ENCODE measurements at places on chromosomes 11 and 22.

- DNase-seq: no peak
Measured at GRCh38 chr22:29484642-29485041, 4.6 kb downstream of the NEFH start.

DNA sequence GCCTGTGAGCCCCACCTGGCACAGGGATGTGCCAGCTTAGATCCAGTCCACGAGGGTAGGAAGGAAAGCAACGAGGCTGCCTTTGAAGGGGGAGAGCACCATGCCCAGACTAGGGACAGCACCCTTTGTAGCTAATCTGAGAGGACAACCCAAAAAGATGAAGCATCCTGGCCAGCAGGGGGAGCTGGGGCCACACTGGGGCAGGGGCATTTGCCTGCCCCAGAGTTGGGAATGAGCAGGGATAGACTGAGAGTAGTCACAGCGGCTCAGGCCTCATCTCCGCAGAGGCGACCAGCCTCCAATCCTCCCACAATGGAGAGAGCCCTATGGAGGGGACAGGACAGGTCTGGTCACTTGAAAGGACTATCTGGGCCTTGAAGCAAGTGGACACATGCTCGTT, 16.4 kb downstream of the LMO1 start:
- no peak for DNase-seq

DNA sequence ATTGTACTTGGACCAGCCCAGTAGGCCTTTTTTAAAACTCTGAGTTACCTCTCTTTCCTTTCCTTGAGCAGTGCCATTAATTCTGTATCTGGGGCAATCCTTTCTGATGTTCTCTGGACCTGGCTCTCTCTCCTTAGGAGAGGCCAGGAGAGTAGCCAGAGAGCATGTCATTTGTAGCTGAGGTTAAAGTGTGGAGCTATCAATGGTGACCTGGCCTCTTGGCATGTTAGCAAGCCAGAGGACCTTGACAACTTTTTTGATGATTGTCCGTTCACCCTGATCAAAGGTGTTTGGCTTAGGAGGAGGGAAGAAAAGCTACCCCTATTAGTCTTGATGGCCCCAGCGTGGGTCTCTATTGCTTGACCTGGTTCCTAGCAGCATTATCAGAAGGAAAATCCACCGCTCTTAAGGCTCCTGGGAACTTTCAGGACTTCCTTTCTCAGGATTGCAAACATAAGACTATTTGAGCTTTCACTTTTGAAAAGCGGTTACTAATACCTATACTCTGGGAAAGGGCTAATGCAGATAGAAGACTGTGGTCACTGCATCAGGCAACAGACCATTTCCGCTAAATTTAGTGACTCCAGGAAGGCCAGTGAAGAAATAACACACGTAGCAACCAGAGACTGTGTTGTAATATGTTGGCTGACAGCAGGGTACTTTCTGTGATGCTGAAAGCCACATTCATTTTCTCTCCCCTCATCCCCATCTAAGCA, 18.2 kb downstream of the LIMK2 start:
- no peak for DNase-seq

GRCh38 chr11:108654994-108655631, 9.8 kb upstream of the DDX10 start:
- DNase-seq: peak; percentile 32

DNA sequence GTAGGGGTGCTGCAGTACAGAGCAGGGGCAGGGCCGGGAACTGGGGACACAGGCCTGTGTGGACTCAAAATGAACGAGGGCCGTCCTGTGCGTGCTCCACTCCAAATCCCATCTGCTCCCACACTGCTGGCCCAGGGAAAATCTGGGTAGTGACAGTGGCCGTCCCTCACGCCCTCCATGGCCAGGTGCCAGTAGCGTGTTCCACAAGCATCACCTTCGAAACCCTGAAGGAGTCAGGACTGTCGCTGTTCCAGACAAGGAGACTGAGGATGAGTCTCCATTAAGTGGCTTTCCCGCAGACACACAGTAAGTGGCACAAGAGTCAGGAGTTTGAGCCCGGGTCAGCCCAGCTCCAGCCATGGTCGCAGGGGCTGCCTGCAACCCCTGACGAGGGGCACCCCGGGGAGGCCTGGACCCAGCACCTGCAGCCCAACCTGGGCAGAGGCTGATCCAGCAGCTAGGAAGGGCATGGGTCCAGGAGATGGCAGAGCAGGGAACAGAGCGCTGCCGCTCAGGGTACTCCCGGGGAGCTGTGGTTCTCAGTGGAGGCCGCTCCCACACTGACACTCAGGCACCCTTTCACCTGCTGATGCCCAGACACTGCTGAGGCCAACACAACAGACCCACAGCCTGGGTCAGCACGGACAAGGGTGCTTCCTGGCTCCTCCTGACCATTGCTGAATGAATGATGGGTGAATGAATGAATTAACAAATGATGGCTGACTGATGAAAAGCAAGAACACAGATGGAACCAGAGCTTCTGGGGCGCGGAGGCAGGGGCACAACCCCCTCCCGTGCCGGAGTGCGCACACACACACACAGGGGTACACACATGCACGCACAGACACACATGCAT, 35.3 kb downstream of the IGF2 start:
- DNase-seq: no peak

- DNase-seq: no peak
Measured at GRCh38 chr22:17492247-17492646, 71.1 kb upstream of the SLC25A18 start.

GRCh38 chr11:126581871-126582648, 226.6 kb downstream of the ST3GAL4 start:
- no peak for DNase-seq

DNA sequence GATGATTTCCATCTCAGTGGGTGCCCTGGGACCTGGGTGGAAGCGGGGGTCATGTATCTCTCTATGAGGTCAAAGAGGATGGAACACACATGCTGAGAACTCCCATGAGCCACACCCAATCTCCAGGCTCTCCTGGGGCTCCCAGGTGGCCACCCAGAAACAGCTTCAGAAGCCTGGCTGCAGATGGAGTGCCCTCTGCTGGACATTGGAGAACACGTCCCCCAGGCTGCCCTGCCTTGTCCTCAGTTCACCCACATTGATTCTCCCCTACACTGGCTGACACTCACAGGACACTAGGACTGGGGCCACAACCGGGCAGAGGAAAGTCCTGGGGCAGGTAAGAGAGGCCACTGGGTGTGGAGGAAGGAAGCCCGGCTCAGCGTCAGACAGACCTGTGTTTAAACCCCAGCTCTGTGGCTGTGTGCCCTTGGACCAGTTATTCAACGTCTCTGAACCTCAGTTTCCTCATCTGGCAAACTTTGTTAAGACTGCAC, 4.5 kb upstream of the NOL12 start:
- DNase-seq: peak; percentile 27

DNA sequence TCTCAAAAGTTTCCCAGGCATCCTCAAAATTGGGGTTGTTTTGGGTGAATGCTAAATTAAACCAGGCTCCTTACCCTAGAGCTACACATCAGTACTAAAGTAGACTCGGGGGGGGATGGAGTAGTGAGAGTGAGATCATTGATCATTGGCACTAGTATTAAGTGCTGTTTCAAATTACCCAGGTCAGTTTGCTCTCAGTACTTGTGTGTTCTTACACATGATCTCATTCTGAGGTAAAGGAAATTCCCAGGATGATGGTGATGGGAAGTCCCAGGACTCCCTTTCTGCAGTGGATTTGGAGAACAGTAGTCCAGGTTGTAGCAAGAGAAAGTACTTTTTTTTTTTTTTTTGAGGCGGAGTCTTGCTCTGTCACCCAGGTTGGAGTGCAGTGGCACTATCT, 12.5 kb downstream of the RBM4 start:
- no peak for DNase-seq

DNA sequence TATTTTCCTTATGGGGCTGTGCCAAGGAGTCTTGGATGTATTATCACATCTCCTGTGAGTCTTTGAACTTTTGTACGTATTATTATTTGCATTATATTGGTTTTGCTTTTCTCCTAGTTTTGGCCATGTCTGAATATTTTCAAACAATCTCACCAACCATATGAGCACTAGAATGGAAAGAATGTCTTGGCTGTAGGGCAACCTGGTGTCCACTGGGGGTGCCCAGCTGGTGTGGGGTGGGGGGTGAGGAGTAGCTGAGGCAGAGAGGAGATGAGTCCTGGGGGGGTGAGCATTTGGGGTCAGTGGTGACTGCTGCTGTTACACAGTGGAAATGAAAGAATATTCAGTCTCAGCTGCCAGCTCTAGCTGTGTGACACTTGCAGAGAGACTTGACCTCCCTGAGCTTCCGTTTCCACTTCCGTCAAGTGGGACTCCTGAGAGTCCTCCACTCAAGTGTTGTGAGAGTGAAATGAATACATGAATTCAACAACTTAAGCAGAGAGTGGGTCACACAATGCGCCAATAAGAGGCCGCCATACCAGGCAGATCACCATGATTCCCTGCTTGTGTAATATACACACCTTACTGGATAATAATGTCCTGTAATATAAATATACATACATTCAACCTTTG, 12.7 kb upstream of the PVALB start:
- no peak for DNase-seq

GRCh38 chr22:36565686-36566085, 36.7 kb upstream of the EIF3D start:
- no peak for DNase-seq

DNA sequence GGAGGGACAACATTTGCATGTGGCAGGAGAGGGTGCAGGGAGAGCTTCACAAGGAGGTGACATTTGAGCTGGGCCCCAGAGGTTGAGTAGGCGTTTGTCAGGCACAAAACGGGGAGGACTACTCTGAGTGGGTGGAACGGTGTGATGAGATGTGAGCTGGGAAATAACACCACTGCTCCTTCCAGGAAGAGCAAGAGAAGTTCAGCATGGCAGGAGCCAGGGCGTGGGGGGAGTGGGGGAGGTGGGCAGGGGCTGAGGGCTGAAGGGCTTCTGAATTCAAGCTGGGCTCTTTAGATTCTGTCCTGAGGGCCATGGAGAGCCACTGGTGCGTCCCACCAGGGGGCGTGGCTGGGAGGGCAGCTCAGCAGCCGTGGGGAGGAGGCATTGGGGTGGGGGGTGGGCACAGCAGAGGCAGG, 54.2 kb downstream of the OTOG start:
- no peak for DNase-seq

DNA sequence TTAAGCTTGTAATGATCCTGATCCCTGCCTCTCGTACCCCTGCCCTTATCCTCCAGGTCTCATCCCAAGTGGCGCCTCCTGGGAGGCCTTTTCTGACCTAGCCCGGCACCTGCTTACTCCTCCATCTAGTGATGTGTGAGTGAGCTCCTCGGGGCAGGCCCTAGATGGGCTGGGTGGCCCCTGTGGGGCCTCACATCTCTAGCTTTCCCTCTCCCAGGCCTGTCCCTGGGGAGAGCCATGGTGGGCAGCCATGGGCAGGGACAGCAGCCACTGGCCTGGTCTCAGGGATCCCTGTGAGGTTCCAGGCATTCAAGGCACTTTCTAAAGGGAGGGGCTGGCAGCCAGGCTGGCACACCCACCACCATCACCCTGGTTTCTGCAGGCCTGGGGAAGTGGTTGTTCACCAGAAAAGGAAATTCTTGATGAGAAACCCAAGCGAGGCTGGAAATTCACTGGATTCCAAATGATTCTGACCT, 27.9 kb downstream of the GNAZ start:
- no peak for DNase-seq

All from NCI-H1105 (cell line).